ENCODE measurements at places on chromosomes 1 and 21. TPM values are rescaled to one million over a fixed set of nuclear protein-coding genes. Genes with fewer than 3 reads are reported as not detected.

GPR137B gene
- total RNA-seq: 18.6 TPM

C1orf87 gene
- not detected for total RNA-seq

OR6N1 gene
- total RNA-seq: not detected

LMOD1 gene
- not detected for total RNA-seq

DAB1 gene
- total RNA-seq: 4.0 TPM

FCGR2B gene
- 1.2 TPM for total RNA-seq

HMCN1 gene
- total RNA-seq: 0.81 TPM

ZNF670 gene
- 0.37 TPM for total RNA-seq

TDRD10 gene
- total RNA-seq: not detected

WDR47 gene
- total RNA-seq: 15.6 TPM

ZSWIM5 gene
- 0.10 TPM for total RNA-seq

ADORA3 gene
- total RNA-seq: not detected

- no peak for DNase-seq
- H3K36me3 ChIP-seq: no peaks in the 10 kb centered on the region
- H3K27me3 ChIP-seq: peaks cover 30% of the 10 kb centered on the region
- no peaks in the 10 kb centered on the region for H3K4me1 ChIP-seq
Observed at GRCh38 chr1:178091986-178092745, 1.7 kb upstream of the RASAL2 start.

GRCh38 chr1:194829492-194829891, 1643.1 kb upstream of the B3GALT2 start:
- H3K4me1 ChIP-seq: no peaks in the 10 kb centered on the region
- H3K36me3 ChIP-seq: no peaks in the 10 kb centered on the region
- H3K4me3 ChIP-seq: no peak overlapping the region

DNA sequence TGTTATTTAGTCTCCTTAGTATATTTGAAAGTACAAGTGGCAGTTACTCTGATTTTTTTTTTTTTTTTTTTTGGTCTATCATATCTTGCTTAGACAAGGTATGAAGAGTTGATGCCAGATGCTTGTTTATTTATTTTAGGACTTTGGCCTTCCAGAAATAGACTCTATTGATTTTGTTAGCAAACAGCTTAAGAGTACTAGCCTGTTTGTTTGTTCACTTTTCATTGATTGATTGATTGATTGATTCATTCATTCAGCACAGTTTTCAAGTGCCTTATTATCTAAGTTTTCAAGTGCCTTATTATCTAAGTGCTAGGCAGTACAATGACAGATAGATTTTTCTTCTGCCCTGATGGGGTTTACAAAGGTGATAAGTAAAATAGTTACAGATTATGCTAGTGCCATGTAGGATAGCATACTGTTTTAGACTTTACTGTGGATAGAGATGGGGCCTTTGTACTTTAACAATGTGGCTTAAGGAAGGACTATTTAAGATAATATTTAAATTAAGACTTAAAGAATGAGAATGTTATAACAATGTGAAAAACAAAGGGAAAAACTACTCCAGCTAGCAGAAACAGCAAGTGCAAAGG, 50.5 kb downstream of the MTF2 start:
- no peak overlapping the region for H3K27ac ChIP-seq
- DNase-seq: no peak
- peaks cover 56% of the 10 kb centered on the region for H3K36me3 ChIP-seq
- H3K4me1 ChIP-seq: no peaks in the 10 kb centered on the region
- H3K27me3 ChIP-seq: no peaks in the 10 kb centered on the region

GRCh38 chr1:204826970-204827369, 43.7 kb upstream of the NFASC start:
- DNase-seq: peak; percentile 30
- peaks cover 6% of the 10 kb centered on the region for H3K27me3 ChIP-seq
- no peak overlapping the region for H3K4me3 ChIP-seq
- no peak overlapping the region for H3K27ac ChIP-seq
- no peaks in the 10 kb centered on the region for H3K36me3 ChIP-seq

GRCh38 chr1:18032172-18032859, 75.3 kb upstream of the IGSF21 start:
- H3K27me3 ChIP-seq: no peaks in the 10 kb centered on the region
- no peak overlapping the region for H3K27ac ChIP-seq
- no peaks in the 10 kb centered on the region for H3K4me1 ChIP-seq
- no peak overlapping the region for H3K4me3 ChIP-seq
- no peak for DNase-seq

DNA sequence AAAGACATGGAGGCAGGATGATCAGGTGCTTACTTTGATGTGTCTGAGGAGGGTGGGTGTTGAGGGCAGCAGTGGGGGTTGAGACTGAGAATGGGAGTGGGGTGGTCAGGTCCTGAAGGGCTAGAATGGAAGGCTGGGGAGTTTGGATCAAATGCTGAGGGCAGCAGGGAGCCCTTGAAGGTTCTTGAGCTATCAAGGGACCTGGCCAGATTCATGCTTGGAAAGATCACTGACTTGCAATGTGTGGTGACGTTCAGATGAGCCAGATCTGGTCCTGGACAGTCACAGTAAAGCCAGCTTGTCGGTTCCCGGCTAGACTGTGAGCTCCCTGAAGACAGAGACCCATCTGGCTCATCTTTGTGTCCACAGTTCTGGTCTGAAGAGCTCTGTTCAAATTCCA, 3.8 kb downstream of the EPHB2 start:
- no peak overlapping the region for H3K4me3 ChIP-seq
- no peak overlapping the region for H3K27ac ChIP-seq
- H3K27me3 ChIP-seq: peaks cover 8% of the 10 kb centered on the region
- peaks cover 6% of the 10 kb centered on the region for H3K4me1 ChIP-seq
- H3K36me3 ChIP-seq: no peaks in the 10 kb centered on the region
- DNase-seq: no peak

GRCh38 chr1:29393451-29393826, 157.1 kb downstream of the PTPRU start:
- no peaks in the 10 kb centered on the region for H3K27me3 ChIP-seq
- H3K4me1 ChIP-seq: no peaks in the 10 kb centered on the region
- H3K27ac ChIP-seq: no peak overlapping the region
- DNase-seq: no peak
- H3K36me3 ChIP-seq: no peaks in the 10 kb centered on the region
- no peak overlapping the region for H3K4me3 ChIP-seq

- no peak for DNase-seq
- H3K27ac ChIP-seq: no peak overlapping the region
- peak overlapping the region; percentile 43 for H3K4me3 ChIP-seq
- peaks cover 7% of the 10 kb centered on the region for H3K4me1 ChIP-seq
- H3K36me3 ChIP-seq: no peaks in the 10 kb centered on the region
Observed at GRCh38 chr1:108679586-108680213, 12.4 kb upstream of the PRPF38B start.

- H3K4me1 ChIP-seq: peaks cover 3% of the 10 kb centered on the region
- no peaks in the 10 kb centered on the region for H3K36me3 ChIP-seq
- H3K27ac ChIP-seq: no peak overlapping the region
- H3K4me3 ChIP-seq: no peak overlapping the region
Observed at GRCh38 chr1:116853680-116854402, 55.9 kb upstream of the PTGFRN start.

GRCh38 chr1:156959925-156960324, 39.5 kb downstream of the LRRC71 start:
- peaks cover 32% of the 10 kb centered on the region for H3K4me1 ChIP-seq
- H3K27ac ChIP-seq: no peak overlapping the region
- no peak overlapping the region for H3K4me3 ChIP-seq
- H3K27me3 ChIP-seq: no peaks in the 10 kb centered on the region

DNA sequence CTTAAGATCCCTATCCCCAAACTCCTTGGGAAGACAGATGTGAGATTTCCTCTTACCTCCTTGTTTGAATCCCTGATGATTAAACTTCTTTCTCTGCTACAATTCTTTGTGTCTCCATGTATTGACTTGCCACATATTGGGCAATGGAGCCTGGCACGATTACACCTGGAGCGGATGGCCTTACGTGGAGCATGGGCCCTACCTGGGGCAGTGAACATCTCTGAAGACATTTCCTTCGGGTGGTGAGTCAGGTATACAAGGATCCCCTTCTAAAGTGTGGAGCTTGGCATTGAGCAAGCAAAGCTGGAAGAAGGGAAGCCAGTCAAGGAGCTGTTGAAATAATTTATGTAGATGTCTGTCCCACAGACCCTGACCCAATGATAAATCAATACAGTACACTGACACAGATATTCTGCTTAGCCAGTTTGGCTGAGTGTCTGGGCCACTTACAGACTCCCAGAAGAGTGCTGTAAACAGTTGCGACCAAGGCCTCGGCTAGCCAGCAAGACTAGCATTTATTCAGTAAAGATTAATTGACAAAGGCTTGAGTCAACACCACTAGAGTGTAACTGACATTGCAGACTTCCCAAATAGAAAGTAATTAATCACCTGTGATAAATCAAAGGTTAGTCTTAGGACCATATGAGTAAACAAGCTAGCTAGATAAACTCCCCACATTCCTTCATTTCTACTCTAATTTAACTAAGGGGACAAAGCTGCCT, 83.1 kb upstream of the KCNK1 start:
- no peak for DNase-seq
- no peak overlapping the region for H3K4me3 ChIP-seq
- H3K27me3 ChIP-seq: no peaks in the 10 kb centered on the region
- no peaks in the 10 kb centered on the region for H3K4me1 ChIP-seq

- H3K27ac ChIP-seq: no peak within 1 kb of the TSS
- no peaks in the 10 kb centered on the region for H3K36me3 ChIP-seq
- H3K4me1 ChIP-seq: no peaks in the 10 kb centered on the region
- no peak within 1 kb of the TSS for H3K4me3 ChIP-seq
- no peak for DNase-seq
Observed at GRCh38 chr1:201190624-201191051, at the start of gene IGFN1. Gene IGFN1, plus strand, starts transcription at chr1:201190824. Its CDS starts 2,470 bp downstream, at chr1:201193294.

- DNase-seq: no peak
- H3K4me1 ChIP-seq: no peaks in the 10 kb centered on the region
- no peaks in the 10 kb centered on the region for H3K36me3 ChIP-seq
- no peak overlapping the region for H3K27ac ChIP-seq
Observed at GRCh38 chr1:183760661-183761060, 44.3 kb upstream of the RGL1 start.

DNA sequence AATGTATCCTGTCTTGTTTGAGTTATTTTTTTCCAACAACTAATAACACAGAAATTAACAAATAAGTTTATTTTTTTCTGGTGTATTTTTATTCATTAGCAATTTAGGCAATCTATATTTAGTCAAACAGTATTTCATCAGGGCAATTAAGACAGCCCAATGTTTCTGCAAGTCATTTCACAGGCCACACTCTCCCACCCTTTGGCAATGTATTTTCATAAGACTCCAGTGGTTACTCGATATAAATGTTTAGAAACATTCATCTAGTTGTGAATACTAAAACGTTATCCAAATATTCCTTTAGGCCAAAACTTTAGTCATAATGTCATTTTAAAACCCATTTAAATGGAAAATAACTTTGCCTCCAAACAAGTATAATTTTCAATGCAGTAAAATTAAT, 142.1 kb downstream of the KCNT2 start:
- no peaks in the 10 kb centered on the region for H3K4me1 ChIP-seq
- H3K4me3 ChIP-seq: no peak overlapping the region
- H3K27ac ChIP-seq: no peak overlapping the region
- no peaks in the 10 kb centered on the region for H3K27me3 ChIP-seq

DNA sequence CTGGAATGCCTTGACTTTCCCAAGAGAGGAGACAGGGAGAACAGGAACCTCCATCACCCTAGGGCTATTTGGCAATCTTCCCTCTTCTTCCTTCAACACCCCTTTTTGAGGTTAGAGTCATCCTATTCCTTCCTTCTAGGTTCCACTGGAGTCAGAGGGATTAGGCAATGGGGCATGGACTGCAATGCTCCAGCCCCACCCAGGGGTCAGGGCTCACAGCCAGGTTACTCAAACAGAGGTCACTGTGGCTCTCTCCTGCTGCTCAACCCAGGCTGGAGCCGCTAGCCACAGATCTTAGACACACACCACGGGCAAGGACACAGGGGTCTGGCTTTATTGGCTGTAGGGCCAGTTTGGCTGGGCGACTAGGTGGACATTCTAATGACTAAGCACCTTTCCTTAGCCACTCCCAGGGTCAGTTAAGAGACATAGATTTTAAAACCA, 145.5 kb upstream of the NRIP1 start:
- no peak overlapping the region for H3K4me3 ChIP-seq
- H3K4me1 ChIP-seq: no peaks in the 10 kb centered on the region
- no peaks in the 10 kb centered on the region for H3K36me3 ChIP-seq

- no peak overlapping the region for H3K27ac ChIP-seq
- H3K36me3 ChIP-seq: no peaks in the 10 kb centered on the region
- no peaks in the 10 kb centered on the region for H3K27me3 ChIP-seq
- H3K4me3 ChIP-seq: no peak overlapping the region
- no peaks in the 10 kb centered on the region for H3K4me1 ChIP-seq
- DNase-seq: no peak
Observed at GRCh38 chr1:19525607-19526545, 40.5 kb upstream of the CAPZB start.

GRCh38 chr1:181251001-181251712, 162.7 kb downstream of the IER5 start:
- no peaks in the 10 kb centered on the region for H3K36me3 ChIP-seq
- DNase-seq: no peak
- no peak overlapping the region for H3K4me3 ChIP-seq
- no peak overlapping the region for H3K27ac ChIP-seq
- no peaks in the 10 kb centered on the region for H3K27me3 ChIP-seq
- H3K4me1 ChIP-seq: no peaks in the 10 kb centered on the region

GRCh38 chr1:219292341-219292740, 118.7 kb downstream of the LYPLAL1 start:
- no peaks in the 10 kb centered on the region for H3K4me1 ChIP-seq
- no peak overlapping the region for H3K4me3 ChIP-seq
- no peak for DNase-seq
- H3K27me3 ChIP-seq: no peaks in the 10 kb centered on the region

Data from CD4-positive, CD25-positive, alpha-beta regulatory T cell (primary cell).